Osteocyte (in vitro differentiated cells): ENCODE measurements at places on chromosomes 3 and 15. TPM values are rescaled to one million over a fixed set of nuclear protein-coding genes. Genes with fewer than 3 reads are reported as not detected.

DNA sequence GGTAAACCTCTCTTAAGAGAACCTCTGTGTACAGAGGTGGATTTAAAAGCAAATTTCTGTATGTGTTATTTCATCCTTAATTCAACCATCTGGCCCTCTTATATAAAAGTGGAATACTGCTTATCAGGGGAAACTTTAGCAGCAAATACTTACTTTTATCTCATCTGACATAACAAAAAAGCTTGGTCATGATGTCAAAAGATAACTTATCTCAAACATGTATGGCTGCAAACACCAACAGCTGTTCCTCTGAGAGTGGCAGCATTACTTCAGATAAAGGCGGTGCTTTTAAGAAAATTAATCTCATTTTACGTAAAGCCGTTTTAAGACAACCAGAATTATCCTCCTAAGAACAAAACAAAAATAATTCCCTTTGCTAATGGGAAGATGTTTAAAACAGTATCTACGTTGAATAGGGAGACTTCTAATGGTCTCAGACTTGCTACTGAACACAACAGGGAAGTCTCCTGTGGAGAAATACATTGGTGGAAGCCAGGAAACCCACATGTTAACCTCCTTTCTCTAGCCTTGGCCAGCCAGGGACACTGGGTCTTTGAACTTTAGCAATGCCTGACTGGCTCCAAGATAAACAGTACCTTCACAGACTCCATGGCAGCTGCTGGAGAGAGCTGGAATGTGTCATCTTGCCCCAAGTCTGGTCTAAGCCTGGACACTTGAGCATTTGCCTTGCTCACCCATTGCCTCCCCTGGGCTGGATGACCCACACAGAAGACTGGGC, 18.1 kb downstream of the ARRDC4 start:
- no peak for DNase-seq

- no peak for DNase-seq
These were observed 1.9 kb downstream of the KLF13 start for GRCh38 chr15:31328428-31328968.

DNA sequence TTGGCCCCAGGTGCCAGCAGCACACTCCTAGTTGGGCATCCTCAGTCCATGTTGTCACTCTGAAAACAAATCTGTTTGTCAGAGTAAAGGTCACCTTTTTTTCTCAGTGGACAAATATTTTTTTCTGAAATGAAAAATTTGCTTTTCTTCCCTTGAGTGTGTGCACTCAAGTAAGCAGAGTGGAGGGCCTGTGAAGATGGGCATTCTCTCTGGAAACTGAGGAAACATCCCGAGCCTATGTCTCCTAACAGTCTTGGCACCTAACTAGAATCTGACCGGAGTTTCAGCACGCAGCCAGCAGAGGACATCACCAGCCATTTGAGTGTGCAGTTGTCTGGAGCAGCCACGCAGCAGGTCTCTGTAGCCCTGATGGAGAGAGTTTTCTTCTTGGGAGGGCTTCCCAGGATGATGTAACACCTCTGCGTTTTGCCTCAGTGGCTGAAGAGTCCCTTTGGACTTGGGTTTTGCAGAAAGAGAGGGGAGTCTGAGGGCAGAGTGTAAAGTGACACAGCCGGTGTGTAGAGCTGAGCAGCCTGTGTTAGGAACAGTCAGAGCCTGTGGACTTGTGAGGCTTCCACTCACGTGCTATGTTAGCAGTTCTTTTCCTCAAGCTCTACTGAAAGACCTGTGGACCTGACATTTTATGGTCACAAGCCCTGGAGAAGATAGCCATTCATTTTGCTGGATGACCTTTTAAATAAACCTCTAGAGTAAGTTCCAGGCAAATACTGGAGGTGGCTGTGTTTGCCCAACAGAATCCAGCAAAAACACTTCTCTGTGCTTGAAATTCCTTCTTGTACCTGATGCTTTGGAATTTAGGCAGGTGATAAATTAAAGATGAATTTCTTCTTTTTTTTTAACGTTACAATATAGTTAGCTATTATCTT, 51.6 kb downstream of the ABHD2 start:
- no peak for DNase-seq

GRCh38 chr15:77584201-77584600, 48.5 kb downstream of the LINGO1 start:
- no peak for DNase-seq

- no peak for DNase-seq
These were observed 335.8 kb upstream of the THRB start for GRCh38 chr3:24830230-24831152.

- no peak for DNase-seq
These were observed 133.0 kb upstream of the SLC7A14 start for GRCh38 chr3:170718848-170719247.

GRCh38 chr15:62603742-62604141, 438.7 kb upstream of the C2CD4B start:
- no peak for DNase-seq

DNA sequence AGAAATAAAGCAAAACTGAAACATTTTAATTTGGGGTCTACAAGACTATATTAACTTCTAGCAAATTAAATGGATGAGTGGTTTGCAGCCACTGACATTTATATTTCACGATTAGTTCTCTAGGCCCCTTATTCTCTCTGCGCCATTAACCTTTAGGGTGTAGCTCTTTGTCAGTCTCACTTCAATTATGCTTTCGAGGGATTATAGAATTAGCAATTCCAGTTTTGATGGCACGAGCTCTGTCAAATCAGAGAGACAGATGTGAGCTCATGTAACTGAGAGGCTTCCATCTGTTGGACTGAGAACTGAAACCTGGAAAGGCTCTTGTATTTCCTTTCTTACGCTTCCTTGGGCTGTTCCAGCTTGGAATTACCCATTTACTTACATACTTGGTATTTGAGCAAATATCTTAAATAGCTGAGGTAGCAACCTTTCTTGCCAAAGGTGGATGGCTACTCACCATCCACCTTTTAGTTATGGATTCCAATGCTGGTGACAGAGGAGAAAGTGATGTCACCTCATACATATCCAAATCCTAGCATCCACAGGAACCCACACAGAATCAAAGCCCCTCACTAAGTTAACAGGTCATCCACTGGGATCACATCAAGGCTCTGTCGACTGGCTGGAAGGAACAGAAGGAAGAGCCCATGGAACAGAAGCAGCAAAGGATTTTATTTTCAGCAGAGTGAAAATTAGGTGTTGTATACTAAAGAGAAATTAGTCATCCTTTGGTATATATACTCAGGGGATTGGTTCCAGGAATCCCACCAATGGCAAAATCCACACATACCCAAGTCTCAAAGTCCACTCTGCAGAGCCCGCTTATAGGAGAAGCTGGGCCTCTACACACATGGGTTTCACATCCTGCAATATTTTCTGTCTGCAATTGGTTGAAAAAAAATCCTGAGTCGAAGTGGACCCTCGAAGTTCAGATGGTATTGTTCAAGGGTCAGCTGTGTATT, 20.8 kb downstream of the VGLL4 start:
- no peak for DNase-seq

DNA sequence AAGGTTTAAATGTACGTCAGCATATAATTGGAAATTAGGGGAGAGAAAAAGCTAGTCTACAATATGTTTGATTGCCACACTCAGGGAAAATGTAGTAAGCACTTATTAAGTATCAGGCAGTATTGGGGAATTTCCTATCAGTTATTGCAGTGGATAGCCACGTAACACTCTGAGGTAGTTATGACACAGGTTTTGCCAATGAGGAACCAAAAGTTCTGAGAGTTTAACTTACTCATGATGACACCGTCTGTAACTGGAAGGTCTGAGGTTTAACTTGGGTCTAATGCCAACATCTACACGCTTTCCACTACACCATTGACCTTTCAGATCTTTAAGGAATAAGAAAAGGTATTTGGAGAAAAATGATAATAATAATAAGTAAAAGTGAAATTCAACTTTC, 89.5 kb downstream of the ZMAT3 start:
- DNase-seq: no peak

GRCh38 chr3:148940983-148941382, 50.4 kb upstream of the GYG1 start:
- no peak for DNase-seq

GRCh38 chr3:123113889-123114450, 47.1 kb downstream of the PDIA5 start:
- DNase-seq: no peak

GRCh38 chr3:14524311-14524711, 15.8 kb downstream of the GRIP2 start:
- DNase-seq: no peak

GRCh38 chr3:81186412-81186811, 575.0 kb downstream of the GBE1 start:
- no peak for DNase-seq

GRCh38 chr15:69891070-69891536, 206.6 kb downstream of the TLE3 start:
- no peak for DNase-seq

LRRK1 gene
- 10.8 and 16.3 TPM in 2 replicates for total RNA-seq
